Endothelial cell (in vitro differentiated cells): ENCODE measurements at places on chromosomes 1 and 21.

- DNase-seq = peak; percentile 52
Observed at GRCh38 chr1:11053758-11054137, 6.1 kb downstream of the SRM start.

GRCh38 chr1:228079013-228079412 lies 3.5 kb upstream of the ARF1 start:
- no peak for DNase-seq

DNA sequence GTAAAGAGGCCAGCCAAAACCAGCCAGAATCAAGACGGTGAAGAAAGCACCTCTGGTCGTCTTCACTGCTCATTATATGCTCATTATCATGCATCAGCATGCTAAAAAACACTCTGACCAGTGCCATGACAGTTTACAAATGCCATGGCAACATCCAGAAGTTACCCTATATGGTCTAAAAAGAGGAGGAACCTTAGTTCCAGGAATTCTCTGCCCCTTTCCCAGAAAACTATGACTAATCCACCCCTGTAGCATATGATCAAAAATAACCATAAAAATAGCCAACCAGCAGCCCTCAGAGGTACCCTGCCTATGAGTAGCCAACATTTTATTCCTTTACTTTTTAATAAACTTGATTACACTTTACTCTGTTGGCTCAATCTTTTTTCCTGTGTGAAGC lies 34.2 kb upstream of the PBX1 start:
- DNase-seq = no peak

GRCh38 chr1:92244376-92244775 lies 26.7 kb downstream of the C1orf146 start:
- no peak for DNase-seq

GRCh38 chr1:43499898-43500297 lies 30.8 kb upstream of the PTPRF start:
- no peak for DNase-seq

DNA sequence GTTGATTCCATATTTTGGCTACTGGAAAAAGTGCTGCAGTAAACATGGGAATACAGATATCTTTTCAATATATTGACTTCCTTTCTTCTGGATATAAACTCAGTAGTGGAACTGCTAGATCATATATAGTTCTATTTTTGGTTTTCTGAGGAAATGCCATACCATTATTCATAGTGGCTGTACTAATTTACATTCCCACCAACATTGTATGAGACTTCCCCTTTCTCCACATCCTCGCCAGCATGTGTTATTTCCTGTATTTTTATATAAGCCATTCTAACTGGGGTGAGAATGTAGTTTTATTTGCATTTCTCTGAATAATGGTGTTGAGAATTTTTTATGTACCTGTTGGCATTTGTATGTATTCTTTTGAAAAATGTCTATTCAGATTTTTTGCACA lies 385.2 kb downstream of the NUF2 start:
- DNase-seq = no peak

- DNase-seq = no peak
Observed at GRCh38 chr1:205315008-205315618, 6.4 kb downstream of the NUAK2 start.

- no peak for DNase-seq
Observed at GRCh38 chr1:56833088-56833487, 13.9 kb upstream of the FYB2 start.

GRCh38 chr1:15031251-15031933 lies 122.2 kb upstream of the TMEM51 start:
- DNase-seq = no peak

DNA sequence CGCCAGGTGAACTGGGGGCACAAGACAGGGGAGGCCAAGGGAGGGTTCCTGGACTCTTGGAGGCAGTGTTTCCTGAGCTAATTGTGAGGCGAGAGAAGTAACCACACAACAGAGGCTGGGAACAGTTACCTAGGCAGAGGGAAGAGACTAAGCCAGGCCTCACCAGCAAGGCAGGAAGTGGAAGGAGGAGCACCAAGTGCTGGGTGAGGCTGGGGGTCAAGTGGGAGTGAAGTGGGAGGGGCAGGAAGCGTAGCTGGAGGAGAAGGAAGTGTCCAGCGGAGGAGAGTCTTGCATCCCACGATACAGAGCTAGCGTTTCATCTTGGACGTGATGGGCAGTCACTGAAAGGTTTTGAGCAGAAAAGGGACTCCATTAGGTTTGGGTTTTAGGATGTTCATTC lies 48.3 kb upstream of the CAPZB start:
- no peak for DNase-seq

- DNase-seq = no peak
Observed at GRCh38 chr1:8426996-8427395, 109.1 kb downstream of the SLC45A1 start.

GRCh38 chr1:29017975-29018712 lies 103.8 kb downstream of the EPB41 start:
- no peak for DNase-seq

- no peak for DNase-seq
Observed at GRCh38 chr1:33380811-33381210, 50.1 kb downstream of the PHC2 start.

- DNase-seq = peak; percentile 31
Observed at GRCh38 chr1:234918961-234919761, 209.5 kb downstream of the TOMM20 start.

GRCh38 chr21:44063151-44063912 lies 43.9 kb upstream of the PWP2 start:
- DNase-seq = no peak

- peak; percentile 35 for DNase-seq
Observed at GRCh38 chr1:46180082-46180616, 3.9 kb upstream of the P3R3URF start.

- DNase-seq = no peak
Observed at GRCh38 chr1:228937851-228938536, 202.7 kb downstream of the RHOU start.

DNA sequence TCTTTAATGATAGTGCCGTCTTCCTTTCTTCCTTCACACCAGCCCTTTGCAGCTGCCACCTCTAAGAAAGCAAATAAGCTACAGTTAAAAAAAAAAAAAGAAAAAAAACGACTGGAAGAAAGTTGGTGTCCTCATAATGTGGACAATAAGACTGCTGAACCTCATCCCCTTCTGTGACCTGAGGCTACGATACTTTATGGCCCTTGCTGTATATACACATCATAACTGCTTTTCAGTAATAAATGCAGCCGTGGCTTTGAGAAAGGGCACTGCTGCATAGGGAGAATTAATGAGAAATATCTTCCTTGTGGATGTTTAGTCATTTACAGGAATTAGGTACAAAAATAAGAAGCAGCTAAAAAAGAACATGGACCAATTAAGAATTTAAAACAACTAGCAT lies 333.8 kb upstream of the ADGRL2 start:
- DNase-seq = no peak

GRCh38 chr1:207910591-207911354 lies at the start of gene CD34:
TSS of gene CD34 (minus strand) at chr1:207911125. CDS start at chr1:207911080, 45 bp downstream.
- peak; percentile 59 for DNase-seq

DNA sequence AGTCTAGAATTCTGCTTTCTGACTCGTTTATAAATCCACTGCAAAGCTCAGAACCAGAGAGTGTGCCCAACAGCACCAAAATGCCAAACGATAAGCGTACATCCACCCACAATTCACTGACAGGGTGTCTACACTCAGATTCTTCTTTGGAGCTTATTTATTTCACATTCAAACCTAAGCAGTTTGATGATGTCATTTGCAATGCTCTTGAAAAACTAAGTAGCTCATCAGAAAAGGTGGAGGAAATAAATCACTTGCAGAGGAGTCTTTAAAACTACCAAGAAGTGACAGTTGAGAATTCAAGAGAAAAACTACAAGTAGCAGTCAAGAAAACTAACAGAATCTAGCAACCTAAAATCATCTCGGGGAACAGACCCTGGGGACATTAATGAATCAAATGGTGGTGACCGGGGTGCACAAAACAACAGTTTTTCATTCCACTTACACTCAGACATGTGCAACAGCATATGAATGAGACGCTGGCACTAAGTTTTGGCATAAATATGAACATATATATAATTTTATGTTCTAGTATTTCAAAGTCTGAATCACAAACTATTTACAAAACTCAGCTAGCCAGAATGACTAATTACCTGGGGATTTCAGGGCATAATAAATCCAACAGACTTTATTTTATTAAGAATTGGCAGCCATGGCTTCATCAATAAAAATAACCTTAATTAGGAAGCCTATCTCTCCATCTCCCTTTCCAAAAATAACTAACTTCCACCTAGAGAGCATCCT lies 119.4 kb downstream of the SIPA1L2 start:
- no peak for DNase-seq

DNA sequence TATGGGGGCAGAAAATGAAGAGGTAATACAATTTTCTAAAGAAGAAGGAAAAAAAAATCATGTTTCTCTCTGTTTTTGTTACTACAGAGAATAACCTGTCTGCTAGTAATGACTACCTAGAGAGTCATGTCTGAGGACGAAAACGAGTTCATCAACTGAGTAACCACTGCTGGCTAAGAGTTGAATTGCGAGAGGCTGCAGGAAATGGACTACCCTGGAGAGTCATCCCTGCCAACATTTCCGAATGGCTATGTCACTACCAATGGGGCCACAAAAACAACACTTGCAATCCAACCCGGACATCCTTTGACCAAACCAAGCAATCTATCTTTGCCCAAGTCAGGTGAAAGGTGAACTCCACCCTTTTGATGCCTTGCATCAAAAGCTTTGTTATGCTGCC lies 120.6 kb downstream of the FCRL5 start:
- DNase-seq = no peak

DNA sequence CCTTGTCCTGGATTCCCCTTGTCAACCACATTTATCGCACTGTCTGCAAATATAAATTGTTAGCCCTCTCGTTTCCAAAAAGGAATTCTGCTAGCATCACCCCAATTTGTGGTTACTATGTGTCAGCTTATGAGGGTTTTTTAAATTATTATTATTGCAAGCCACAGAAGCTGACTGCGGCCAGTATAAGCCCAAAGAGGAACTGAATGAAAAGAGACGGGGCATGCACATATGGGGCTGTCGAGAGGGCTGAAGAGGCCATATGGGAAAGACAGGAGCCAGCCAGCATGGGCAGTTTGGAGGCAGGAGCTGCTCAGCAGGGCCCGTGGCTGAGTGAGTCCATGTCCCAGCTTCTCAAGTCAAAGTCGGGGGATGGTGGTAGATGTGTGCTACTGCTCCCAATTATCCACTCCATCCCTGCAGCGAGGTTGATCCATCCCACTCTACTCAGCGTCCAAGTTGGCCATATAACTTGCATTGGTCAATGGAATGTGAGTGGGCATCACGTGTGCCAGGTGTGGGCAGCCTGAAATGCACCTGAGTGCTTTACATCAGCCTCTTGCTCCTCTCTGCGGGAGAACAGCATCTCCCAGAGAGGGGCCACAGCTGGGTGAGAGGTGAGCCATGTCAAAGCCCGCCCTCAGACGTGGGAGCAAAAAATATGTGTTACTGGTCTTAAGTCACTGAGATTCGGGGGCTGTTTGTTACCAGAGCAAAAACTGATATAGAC lies 37.6 kb upstream of the LDLRAP1 start:
- DNase-seq = no peak

DNA sequence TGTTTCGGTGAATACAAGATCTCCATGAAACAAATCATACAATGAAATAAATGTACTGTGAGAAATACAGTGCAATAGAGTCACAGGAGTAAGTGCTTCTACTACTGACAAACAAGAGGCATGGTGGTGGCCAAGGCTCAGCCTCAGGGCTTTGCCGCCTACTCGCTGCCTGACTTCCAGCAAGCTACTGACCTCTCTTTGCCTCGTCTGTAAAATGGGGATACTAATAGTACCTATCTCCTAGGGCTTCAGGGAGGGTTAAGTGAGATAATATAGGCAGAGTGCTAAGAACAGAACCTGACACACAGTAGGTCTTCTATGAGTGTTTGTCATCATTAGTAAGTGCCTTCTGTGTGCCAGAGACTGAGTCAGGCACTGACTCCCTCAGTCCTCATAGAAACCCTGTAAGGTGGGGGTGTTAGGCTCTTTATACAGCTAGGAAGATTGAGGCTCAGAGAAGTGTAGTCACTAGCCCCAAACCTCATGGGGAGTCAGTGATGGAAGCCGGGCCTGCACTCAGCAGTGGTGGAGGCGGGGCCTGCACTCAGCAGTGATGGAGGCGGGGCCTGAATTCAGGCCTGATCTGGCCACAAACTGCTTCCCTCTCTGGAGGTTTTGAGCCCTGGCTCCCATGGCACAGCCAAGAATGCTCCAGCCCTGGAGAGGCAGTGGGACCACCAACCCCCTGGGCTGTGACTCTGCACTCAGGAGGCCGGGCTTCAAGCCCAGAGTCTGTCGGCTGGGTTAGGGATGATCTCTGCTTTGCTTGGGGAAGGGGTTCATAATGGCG lies 6.8 kb downstream of the BSND start:
- no peak for DNase-seq

DNA sequence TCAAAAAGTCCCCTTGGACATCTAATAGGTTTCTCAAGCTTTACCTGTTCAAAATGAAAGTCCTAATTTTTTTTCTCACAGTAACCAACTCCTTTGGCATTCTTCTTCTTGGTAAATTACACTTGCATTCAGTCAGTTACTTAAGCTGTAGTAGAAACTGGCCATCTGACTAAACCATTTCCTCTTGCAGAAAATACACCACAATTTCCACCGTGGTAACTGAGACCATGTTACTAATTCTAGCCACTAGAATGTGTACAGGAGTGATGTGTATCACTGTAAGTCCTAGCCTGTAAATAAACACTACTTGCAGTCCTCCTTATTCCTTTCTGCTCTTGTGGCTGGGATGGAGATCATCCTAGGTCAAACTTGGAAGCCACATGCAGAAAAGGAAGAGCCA lies 965.4 kb upstream of the TMPRSS15 start:
- DNase-seq = no peak

- DNase-seq = no peak
Observed at GRCh38 chr1:108610073-108610472, 50.2 kb downstream of the EEIG2 start.

DNA sequence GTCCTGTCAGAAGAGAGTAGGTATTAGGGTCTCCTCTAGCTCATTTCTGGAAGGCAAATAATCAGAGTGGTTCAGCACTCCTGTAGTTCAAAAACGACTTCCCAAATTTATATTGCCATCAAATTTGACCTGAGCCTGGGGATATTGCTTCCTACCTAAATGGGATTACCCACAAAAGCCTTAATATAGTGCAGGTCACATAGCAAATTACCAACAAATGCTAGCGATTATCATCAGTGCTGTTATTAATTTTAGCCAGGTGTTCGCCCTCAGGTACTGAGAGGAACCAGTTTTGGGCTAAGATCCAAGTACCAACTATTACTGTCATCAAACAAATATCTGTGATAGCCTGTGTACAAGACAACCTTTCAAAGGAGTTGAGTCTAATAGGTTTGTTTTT lies 661.8 kb upstream of the PTBP2 start:
- DNase-seq = no peak

- DNase-seq = no peak
Observed at GRCh38 chr21:46069719-46070279, 28.1 kb upstream of the COL6A2 start.

GRCh38 chr1:36956570-36956969 lies 77.7 kb downstream of the GRIK3 start:
- no peak for DNase-seq

- DNase-seq = no peak
Observed at GRCh38 chr1:247435030-247435758, 19.2 kb downstream of the NLRP3 start.

- no peak for DNase-seq
Observed at GRCh38 chr21:15256996-15257395, 192.2 kb upstream of the NRIP1 start.
